ENCODE measurements at places on chromosomes 3 and 15.

DNA sequence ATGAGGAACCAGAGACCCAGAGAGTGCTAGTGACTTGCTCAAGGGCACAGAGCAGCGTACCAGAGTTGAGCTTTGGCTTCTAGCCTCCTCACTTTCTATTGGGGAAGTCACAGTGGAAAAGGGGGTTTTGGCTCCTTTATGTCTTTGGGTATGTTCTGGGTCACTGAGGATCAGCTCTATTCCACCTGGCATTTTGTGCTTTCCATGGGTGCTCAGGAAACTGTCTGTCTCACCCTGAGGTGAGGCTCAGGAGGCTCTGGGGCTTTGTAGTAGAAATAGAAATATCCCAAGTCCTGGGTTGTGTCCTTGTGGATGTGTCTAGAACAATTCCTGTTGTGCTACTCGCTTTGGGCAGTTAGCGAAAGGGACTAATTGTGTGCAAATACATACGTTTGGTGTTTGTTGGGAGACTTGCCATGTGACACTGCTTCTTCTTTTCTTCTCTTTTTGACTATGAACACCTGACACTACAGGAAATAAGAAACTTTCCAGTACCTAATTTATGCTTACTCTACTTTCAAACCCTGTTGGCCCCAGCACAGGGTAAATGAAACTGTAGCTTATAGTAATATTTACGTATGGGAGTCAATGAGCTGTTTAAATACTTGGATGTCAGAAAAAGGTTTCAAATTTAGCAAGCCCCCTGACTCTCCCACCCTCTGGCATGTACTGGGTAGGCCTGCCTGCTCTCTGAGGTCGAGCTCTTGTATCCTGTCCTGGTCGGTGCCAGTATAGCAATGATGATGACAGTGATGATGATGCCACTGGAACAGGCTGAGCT is 35.6 kb downstream of the SMAD3 start:
- no peak for DNase-seq

DNA sequence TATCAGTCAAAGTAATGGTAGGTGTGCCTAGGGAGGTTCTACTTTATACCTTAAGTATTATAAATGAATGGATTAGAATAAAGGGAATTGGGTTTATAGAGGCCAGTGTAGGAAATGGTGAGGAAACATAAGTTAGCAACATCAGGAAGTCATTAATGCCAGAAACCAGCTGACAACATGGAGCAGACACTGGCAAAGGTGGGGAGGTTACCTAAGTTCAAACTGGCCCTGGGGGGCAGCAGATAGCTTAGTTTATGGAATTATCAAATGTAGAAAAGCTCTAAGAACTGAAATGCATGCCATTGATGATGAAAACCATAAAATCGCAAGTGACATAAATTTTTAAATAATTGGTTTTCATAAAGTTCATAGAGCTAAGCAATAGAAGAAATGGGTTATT is 498.6 kb downstream of the NAALADL2 start:
- no peak for DNase-seq

GRCh38 chr3:5768281-5768945 is 580.9 kb downstream of the EDEM1 start:
- DNase-seq = no peak

GRCh38 chr3:37050282-37050681 is 57.0 kb downstream of the MLH1 start:
- peak; percentile 80 for DNase-seq

DNA sequence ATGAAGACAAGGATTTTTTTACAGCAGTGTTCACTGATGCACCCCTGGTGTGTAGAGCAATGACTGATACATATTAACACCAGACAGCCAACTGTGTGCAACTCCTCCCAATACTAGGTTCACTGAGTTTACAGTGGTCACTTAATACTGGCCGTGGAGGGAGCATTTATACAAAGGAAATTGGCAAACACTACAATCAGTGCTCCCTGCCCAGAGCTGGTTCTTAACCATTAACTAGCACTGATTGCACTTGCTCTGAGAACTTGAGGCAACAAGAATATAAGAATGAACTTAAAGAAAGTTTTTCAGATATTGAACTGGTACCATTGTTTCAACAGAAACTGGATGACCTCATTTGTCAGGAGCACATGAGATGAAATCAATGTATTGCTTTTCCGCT is 110.6 kb downstream of the MAGI1 start:
- DNase-seq = no peak

GRCh38 chr3:1252061-1252430 is 159.2 kb downstream of the CNTN6 start:
- no peak for DNase-seq

DNA sequence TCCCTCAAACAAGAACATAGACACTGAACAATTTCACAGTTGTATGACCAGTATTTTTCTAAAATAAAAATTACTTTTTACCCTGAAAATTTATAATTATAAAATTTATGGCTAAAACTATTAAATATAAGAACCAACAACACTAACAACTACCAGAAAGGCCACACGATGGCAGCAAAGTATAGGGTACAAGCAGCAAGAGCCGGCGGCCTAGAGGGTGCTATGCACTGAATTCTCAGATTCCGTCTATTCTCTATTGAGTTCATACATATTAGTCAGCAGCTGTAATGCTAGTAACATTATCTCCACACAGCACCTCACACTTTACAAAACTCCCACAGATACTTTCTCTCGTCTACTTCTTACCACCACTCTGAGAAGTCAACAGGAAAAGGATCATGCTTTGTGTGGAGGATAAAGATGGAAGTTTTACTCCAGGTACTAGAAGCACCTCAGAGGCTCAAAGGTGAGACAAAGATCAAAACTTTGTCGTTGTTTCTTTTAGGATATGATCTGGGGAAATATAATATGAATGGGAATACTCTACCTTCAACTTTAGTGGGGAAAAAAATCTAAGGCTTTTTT is 160.5 kb downstream of the FGF12 start:
- DNase-seq = peak; percentile 77

DNA sequence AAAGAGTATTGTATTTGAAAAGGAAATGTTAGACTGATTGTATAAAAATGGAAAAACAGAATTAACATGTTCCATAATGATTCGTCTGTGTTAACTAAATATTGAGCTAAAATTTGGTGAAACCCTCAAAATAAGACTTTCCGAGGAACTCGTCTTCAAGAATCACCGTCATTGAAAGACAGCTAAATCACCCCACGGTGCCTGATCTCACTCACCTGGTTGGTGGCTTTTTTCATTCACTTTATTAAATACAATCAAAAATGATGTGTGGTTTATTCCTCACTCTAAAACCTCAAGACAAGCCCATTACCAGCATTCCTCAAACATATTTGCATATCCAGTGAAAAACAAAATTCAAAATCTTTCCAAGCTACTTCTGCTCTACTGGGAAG is 153.9 kb downstream of the FOXP1 start:
- no peak for DNase-seq

- peak; percentile 30 for DNase-seq
These were observed 45.0 kb downstream of the SUCNR1 start for GRCh38 chr3:151918253-151919029.

DNA sequence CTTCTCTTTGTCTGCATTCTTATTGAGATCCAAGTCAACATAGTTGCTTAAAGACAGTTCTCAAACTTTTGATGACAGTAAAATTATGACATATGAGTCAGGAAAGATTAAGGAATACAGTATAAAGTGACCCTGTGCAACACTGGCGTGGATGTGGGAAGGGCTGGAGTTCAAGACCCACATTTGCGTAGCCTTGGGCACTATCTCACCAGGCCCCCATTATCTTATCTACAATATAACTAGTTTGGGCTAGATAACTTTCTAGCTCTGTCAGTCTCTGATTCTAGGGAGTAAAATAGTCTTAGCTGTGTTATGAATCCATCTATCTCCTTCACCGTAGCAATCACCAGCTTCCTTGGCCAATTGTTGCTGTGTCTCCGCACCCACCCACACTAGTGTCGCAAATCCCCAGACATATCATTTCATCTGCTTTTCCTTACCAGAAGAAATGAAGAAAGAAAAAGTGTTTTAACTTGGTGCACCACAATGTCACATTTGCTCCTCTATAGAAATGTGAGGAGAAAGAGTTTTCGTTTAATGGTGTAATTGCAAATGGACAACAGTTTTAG is 14.9 kb upstream of the TM4SF4 start:
- DNase-seq = no peak

DNA sequence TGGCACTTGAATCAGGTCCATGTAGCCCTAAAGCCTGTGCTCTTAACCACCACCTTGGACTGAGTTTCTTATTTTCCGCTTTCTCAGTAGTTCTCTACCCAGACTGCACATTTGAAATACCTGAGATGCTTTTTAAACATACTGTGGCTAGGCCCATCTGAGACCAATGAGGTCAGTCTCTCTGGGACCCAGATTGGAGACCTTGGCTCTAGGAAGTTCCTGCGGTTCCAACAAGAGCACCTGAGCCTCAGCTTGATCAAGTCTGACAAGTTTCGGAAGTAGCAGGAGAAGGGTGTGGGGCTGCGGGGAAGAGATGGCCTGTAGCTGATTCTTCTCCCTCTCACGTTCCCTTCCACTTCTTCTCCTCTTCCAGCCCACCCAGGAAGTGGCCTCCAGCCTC is 11.5 kb upstream of the TSEN2 start:
- no peak for DNase-seq

- DNase-seq = no peak
These were observed 106.5 kb downstream of the NR2E3 start for GRCh38 chr15:71916834-71917233.

All from NCI-H2029 treated with DMSO at 0.1 percent for 48 hours (cell line).